ENCODE measurements at places on chromosomes 4 and X.
A peak's percentile ranks its signal among the peaks of the same experiment; 100 is the strongest.

- no peak overlapping the region for H3K4me3 ChIP-seq
- no peak overlapping the region for H3K27ac ChIP-seq
- H3K36me3 ChIP-seq: no peaks in the 10 kb centered on the region
- no peaks in the 10 kb centered on the region for H3K4me1 ChIP-seq
- no peak for DNase-seq
Observed at GRCh38 chr4:100289946-100290345, 99.7 kb upstream of the DDIT4L start.

- H3K4me3 ChIP-seq: no peak overlapping the region
- H3K27ac ChIP-seq: no peak overlapping the region
- H3K4me1 ChIP-seq: no peaks in the 10 kb centered on the region
- DNase-seq: no peak
- no peaks in the 10 kb centered on the region for H3K36me3 ChIP-seq
- H3K27me3 ChIP-seq: no peaks in the 10 kb centered on the region
Observed at GRCh38 chrX:16213961-16214360, 46.7 kb downstream of the MAGEB17 start.

- H3K27ac ChIP-seq: no peak overlapping the region
- no peaks in the 10 kb centered on the region for H3K4me1 ChIP-seq
- no peaks in the 10 kb centered on the region for H3K36me3 ChIP-seq
- no peak overlapping the region for H3K4me3 ChIP-seq
- no peak for DNase-seq
Observed at GRCh38 chrX:19064175-19064574, 58.1 kb downstream of the ADGRG2 start.

- no peaks in the 10 kb centered on the region for H3K4me1 ChIP-seq
- no peak overlapping the region for H3K27ac ChIP-seq
- H3K36me3 ChIP-seq: no peaks in the 10 kb centered on the region
- no peak overlapping the region for H3K4me3 ChIP-seq
- H3K27me3 ChIP-seq: no peaks in the 10 kb centered on the region
Observed at GRCh38 chr4:5366421-5366820, 315.1 kb downstream of the STK32B start.

GRCh38 chrX:39115166-39115565 is 313.9 kb downstream of the MID1IP1 start:
- H3K4me3 ChIP-seq: no peak overlapping the region
- no peaks in the 10 kb centered on the region for H3K36me3 ChIP-seq

DNA sequence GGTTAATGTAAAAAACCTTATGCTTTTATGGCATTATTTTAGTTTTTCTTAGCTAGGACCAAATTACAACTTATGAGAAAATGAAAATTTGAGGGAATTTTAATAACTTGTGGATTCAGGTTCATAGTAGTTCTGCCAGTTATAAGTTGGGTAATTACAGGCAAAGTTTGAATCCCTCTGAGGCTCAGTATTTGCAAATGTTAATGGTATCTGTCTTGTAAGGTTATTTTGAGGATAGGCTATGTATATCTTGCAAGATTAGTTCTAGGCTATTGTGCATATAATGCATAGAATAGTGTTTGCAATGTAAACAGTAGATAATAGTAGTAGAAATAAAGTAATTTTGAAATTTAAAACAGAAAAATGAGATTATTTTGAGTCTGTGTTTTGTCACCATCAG is 44.7 kb upstream of the CCSER1 start:
- H3K4me1 ChIP-seq: peaks cover 12% of the 10 kb centered on the region
- H3K27ac ChIP-seq: no peak overlapping the region
- H3K27me3 ChIP-seq: peaks cover 1% of the 10 kb centered on the region

DNA sequence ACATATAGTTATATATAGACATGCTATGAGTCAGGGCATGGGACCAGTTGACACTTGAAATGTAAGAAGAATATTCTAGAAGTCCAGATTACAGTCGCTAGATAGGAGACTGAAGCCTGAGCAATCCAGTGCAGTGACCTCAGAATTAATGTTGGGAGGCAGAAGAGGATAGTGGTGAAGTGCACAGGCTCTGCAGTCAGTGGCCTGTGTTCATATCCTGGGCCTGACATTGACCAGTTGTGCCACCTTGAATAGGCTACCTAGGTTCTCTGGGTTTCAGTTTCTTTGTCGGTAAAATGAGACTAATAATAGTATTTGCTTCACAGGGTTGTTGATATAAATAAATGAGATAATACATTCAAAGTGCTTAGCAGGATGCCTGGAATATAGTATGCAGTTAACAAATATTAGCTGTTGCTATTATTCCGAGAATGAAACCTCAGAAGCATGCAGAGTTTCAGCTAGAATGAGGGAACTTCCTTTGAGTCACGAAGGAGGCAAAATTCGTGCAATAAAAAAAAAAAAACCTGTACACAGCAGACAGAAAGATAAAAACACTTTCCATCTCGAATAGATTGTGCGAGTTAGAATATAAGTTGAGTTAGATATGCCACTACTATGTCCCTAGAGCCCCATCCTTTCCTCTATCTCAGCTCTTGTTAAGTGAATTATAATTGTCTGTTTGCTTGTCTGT is 4.0 kb upstream of the SH2D1A start:
- H3K27me3 ChIP-seq: peaks cover 4% of the 10 kb centered on the region
- H3K4me1 ChIP-seq: no peaks in the 10 kb centered on the region
- H3K27ac ChIP-seq: no peak overlapping the region
- no peak overlapping the region for H3K4me3 ChIP-seq
- DNase-seq: no peak

- no peak for DNase-seq
- peaks cover 14% of the 10 kb centered on the region for H3K36me3 ChIP-seq
- peak overlapping the region; percentile 53 for H3K4me3 ChIP-seq
- H3K27me3 ChIP-seq: no peaks in the 10 kb centered on the region
- H3K4me1 ChIP-seq: peaks cover 80% of the 10 kb centered on the region
Observed at GRCh38 chr4:3079694-3080123, 5.2 kb downstream of the HTT start.

- H3K4me3 ChIP-seq: no peak overlapping the region
- H3K27me3 ChIP-seq: peaks cover 3% of the 10 kb centered on the region
- H3K27ac ChIP-seq: no peak overlapping the region
- H3K36me3 ChIP-seq: no peaks in the 10 kb centered on the region
- no peaks in the 10 kb centered on the region for H3K4me1 ChIP-seq
- DNase-seq: peak; percentile 14
Observed at GRCh38 chrX:69387567-69388487, 116.3 kb upstream of the NALF2 start.

DNA sequence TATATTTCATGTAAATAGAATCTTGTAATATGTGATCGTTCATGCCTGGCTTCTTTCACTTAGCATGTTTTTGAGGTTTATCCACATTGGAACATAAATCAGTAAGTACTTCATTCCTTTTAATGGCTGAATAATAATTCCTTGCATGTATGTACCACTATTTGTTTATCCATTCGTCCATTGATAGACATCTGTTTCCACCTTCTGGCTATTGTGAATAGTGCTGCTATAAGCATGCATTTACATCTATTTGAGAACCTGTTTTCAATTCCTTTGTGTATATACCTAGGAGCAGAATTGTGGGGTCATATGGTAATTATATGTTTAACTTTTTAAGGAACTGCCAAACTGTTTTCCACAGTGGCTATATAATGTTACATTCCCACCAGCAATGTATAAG is 356.7 kb upstream of the DIPK2B start:
- H3K27ac ChIP-seq: no peak overlapping the region
- H3K4me3 ChIP-seq: no peak overlapping the region
- H3K27me3 ChIP-seq: no peaks in the 10 kb centered on the region
- no peaks in the 10 kb centered on the region for H3K36me3 ChIP-seq

DNA sequence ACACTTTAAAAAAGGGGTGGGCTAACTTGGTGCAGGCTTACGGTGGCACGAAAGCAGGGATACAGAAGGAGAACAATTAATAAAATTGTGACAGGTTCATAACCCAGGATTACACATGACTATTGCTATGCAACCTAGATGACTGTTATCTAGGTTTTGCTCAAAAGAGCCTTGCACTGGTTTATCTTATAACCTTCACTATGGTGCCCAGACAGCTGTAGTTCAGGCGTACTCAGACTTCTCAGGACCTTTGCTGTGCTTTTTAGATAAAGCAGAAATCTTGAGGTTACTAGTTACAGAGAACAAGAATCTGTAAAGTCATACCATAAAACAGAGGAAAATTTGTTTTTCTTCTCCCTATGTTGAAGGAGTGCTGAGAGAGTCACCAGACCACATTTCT is 44.4 kb downstream of the UGT2A3 start:
- H3K4me1 ChIP-seq: no peaks in the 10 kb centered on the region
- H3K27ac ChIP-seq: no peak overlapping the region
- no peak for DNase-seq
- H3K36me3 ChIP-seq: no peaks in the 10 kb centered on the region

DNA sequence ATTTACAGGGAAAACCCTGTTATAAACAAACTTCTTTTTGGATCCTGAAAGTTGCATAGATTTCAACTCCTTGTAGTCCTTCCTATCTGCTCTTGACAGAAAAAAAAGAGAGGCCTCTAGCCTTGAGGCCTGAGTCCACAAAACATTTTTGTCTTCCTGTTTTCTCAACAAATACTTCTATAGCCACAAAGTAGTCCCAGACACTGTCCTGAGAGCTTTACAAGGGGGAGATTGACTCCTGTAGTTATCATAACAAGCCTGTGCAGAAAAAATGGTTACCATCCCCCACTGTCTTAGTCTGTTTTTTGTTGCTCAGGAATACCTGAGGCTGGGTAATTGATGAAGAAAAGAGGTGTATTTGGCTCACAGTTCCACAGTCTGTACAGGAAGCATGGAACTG is 35.2 kb downstream of the PCDH7 start:
- H3K4me1 ChIP-seq: no peaks in the 10 kb centered on the region
- no peak for DNase-seq

GRCh38 chr4:76526585-76526990 is 91.6 kb downstream of the SHROOM3 start:
- no peak overlapping the region for H3K27ac ChIP-seq
- no peak for DNase-seq
- no peak overlapping the region for H3K4me3 ChIP-seq

DNA sequence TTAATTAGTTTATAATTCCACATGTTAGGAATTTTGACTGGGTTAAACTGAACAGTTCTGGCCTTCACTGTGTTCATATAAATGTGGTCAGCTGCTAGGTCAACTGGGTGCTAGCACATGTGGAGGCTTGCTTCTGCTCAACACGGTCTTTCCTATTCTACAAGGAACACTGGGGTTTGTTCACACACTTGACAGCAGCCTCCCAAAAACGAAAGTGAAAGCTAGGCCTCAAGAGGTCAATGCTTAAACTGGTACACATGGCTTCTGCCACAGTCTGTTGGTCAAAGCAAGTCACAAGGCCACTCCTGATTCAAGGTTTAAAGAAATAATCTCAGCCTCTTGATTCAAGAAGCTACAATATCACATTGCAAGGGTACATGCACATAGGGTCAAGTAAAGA is 126.5 kb downstream of the QDPR start:
- no peak overlapping the region for H3K4me3 ChIP-seq
- DNase-seq: no peak
- peaks cover 1% of the 10 kb centered on the region for H3K27me3 ChIP-seq
- no peaks in the 10 kb centered on the region for H3K36me3 ChIP-seq
- no peak overlapping the region for H3K27ac ChIP-seq

- no peaks in the 10 kb centered on the region for H3K36me3 ChIP-seq
- no peaks in the 10 kb centered on the region for H3K4me1 ChIP-seq
- no peak overlapping the region for H3K4me3 ChIP-seq
- DNase-seq: no peak
- H3K27me3 ChIP-seq: no peaks in the 10 kb centered on the region
- H3K27ac ChIP-seq: no peak overlapping the region
Observed at GRCh38 chr4:4717692-4718091, 141.8 kb upstream of the MSX1 start.

Data from activated B cell treated with CpG ODN at 0.5 μM for 24 hours (primary cell).